Smooth muscle cell of trachea (primary cell): ENCODE measurements at places on chromosomes 4 and X. TPM values are rescaled to one million over a fixed set of nuclear protein-coding genes. Genes with fewer than 3 reads are reported as not detected.

DCHS2 gene
- 0.15 TPM in 1 of 2 replicates, not detected in the other for total RNA-seq

SMPX gene
- not detected in 2 replicates for total RNA-seq

HOPX gene
- total RNA-seq, result 2.8 and 12.9 TPM in 2 replicates

HSD17B13 gene
- total RNA-seq, result 0.15 and 0.17 TPM in 2 replicates

SULT1E1 gene
- total RNA-seq, result 0.44 TPM in 1 of 2 replicates, not detected in the other

FGG gene
- total RNA-seq, result not detected in 2 replicates

NCAPG gene
- 4.5 and 44.4 TPM in 2 replicates for total RNA-seq

VEGFD gene
- total RNA-seq, result 2.0 and 4.6 TPM in 2 replicates

FRMD7 gene
- under 0.01 TPM in 1 of 2 replicates, not detected in the other for total RNA-seq

SPANXA2 gene
- total RNA-seq, result not detected in 2 replicates

STAG2 gene
- total RNA-seq, result 69.3 and 114 TPM in 2 replicates

MAGEA8 gene
- total RNA-seq, result not detected in 2 replicates

BMPR1B gene
- 0.50 and 1.6 TPM in 2 replicates for total RNA-seq

PRR32 gene
- not detected in 2 replicates for total RNA-seq

ZDHHC15 gene
- total RNA-seq, result under 0.01 TPM in 1 of 2 replicates, not detected in the other

CHRDL1 gene
- total RNA-seq, result 0.99 and 3.2 TPM in 2 replicates

VSIG4 gene
- not detected in 2 replicates for total RNA-seq

LUZP4 gene
- not detected in 2 replicates for total RNA-seq

PCSK1N gene
- 0.33 TPM in 1 of 2 replicates, not detected in the other for total RNA-seq

CCSER1 gene
- total RNA-seq, result not detected in 2 replicates
